ENCODE measurements at places on chromosomes 1 and 21. TPM values are rescaled to one million over a fixed set of nuclear protein-coding genes. Genes with fewer than 3 reads are reported as not detected.

CHIA gene
- total RNA-seq: not detected

TBX19 gene
- total RNA-seq: 2.9 TPM

SAMD13 gene
- total RNA-seq: 2.5 TPM

TDRD5 gene
- total RNA-seq: not detected

BSND gene
- total RNA-seq: not detected

NIBAN1 gene
- 36.6 TPM for total RNA-seq

ELAPOR1 gene
- 0.88 TPM for total RNA-seq

AVPR1B gene
- not detected for total RNA-seq

MLLT11 gene
- 28.8 TPM for total RNA-seq

TMEM222 gene
- 34.8 TPM for total RNA-seq

CD247 gene
- not detected for total RNA-seq

FPGT gene
- total RNA-seq: 6.3 TPM

DCDC2B gene
- not detected for total RNA-seq

IL12RB2 gene
- not detected for total RNA-seq

LIN28A gene
- not detected for total RNA-seq

CNIH3 gene
- total RNA-seq: 0.81 TPM

ACBD6 gene
- 44.2 TPM for total RNA-seq

DNA sequence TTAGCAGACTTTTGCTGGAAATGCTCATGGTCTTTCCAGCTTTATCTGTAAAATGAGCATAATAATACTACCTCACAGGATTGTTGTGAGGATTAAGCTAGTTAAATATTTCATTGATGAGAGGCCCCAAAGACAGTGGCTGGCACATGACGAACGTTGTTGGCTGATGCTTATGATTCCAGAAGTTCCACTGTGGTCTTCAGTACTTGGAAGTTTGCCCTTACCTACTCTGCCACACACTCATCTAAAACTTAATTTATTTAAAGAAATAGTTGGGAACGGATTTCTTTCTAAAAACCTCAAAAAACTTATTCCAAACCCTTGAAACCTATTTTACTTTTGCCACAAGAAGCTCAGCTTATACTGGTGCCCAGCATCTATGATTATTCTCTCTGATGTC lies 170.7 kb downstream of the DHRS3 start:
- DNase-seq: no peak

DNA sequence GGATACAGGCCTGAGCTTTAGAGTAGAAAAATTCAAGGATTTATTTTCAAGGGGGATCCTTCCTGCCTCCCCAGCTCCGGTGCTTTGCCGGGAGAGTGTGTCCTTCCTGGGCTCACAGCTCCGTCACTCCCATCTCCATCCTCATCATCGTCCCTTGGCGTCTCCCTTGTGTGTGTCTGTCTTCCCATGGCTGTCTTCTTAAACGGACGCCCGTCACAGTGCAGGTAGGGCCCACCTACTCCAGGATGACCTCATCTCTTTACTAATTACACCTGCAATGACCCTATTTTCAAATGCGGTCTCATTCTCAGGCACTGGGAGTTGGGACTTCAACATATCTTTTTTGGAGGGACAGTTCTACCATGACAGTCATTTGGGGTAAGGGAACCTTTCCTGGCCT lies 320.3 kb upstream of the C1orf174 start:
- DNase-seq: no peak

DNA sequence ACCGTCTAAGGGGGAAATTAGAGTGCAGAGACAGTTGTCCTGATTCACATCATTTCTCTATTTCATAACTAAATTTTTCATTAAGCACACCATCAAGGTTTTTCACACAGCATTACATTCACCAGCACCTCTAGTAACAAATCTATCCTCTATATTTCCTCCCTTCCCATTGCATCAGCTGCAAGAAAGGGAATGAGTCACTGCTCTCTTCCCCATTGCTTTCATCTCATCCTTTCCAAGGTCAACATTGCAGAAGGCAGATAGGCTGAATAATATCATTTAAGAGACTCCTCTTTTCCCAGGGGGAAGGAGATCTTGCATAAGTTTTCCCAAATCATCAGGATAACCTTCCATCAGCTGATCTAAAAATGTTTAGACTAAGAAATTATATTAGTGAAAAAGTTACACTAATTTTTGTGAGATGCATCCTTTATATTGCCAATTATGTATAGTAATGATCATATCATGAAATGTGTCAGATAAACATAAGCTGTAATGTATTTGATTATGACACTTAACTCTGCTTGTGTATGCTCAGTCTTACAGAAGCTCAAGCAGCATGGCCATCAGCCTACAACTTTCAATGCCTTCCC lies 4.3 kb downstream of the INTS7 start:
- DNase-seq: peak; percentile 64

- DNase-seq: no peak
Measured at GRCh38 chr1:44353604-44354003, 1.5 kb downstream of the ERI3 start.

GRCh38 chr1:52663716-52664115 lies 30.7 kb downstream of the SHISAL2A start:
- DNase-seq: no peak

GRCh38 chr21:14826630-14827029 lies 238.2 kb downstream of the NRIP1 start:
- DNase-seq: no peak

- DNase-seq: peak; percentile 66
Measured at GRCh38 chr1:169003864-169004516, 102.5 kb upstream of the ATP1B1 start.

- no peak for DNase-seq
Measured at GRCh38 chr1:87279966-87280535, 48.6 kb upstream of the LMO4 start.

- no peak for DNase-seq
Measured at GRCh38 chr21:14358775-14359174, 24.2 kb downstream of the HSPA13 start.

DNA sequence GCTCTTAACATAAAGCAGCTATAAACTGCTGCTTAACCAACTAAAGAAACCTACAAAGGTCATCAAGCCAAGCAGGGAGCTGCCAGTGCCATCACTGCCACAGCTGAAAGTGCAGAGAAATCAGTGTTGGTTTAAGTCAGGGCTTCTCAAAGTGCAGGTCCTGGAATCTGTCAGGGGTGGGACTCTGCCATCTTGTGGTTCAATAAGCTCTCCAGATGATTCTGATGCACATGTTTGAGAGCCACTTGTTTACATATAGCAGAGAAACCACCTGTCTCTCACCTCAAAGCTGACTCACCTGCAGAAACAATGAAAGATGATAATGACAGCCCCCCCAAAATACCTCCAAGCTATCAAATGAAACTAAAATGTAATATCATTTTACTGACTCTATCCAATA lies 49.3 kb downstream of the SH3GLB1 start:
- DNase-seq: no peak

- no peak for DNase-seq
Measured at GRCh38 chr21:33824156-33824941, 91.3 kb downstream of the ATP5PO start.

DNA sequence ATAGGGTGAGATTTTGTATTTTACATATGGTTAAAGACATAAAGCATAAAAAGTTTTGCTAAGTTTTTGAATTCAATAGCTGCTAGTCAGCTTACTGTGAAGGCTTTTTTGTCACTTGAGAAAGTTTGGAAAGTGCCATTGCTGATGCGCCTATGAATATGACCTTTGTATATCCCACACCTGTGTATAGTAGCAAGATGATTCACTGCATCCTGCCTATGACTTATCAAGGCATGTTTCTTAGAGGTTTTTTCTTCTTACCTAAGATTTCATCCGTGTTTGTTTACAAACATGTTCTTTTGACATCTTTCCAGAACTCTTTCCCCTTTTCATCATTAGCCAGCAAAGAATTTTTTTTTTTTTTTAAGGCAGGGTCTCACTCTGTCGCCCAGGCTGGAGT lies 51.5 kb downstream of the PRKAA2 start:
- no peak for DNase-seq

DNA sequence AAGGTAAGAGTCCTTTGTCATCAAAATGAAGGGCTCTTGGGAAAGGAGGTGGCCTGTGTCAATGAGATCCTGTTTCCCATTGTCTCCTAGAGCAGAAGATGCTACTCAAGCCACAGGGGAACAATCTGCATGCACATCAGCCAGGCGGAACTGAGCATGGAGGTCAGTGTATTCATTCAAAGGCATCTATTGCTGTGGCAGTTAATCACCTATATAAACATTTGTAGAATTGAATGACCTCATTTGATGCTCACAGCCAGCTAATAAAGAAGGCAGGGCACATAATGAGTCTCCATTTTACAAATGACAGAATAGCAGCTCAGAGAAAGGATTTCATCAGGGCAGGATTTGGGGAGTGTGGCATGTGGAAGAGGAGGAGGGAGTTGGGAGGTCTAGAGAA lies 5.7 kb upstream of the FYB2 start:
- peak; percentile 51 for DNase-seq

- DNase-seq: no peak
Measured at GRCh38 chr1:73801912-73802429, 396.0 kb downstream of the LRRIQ3 start.

DNA sequence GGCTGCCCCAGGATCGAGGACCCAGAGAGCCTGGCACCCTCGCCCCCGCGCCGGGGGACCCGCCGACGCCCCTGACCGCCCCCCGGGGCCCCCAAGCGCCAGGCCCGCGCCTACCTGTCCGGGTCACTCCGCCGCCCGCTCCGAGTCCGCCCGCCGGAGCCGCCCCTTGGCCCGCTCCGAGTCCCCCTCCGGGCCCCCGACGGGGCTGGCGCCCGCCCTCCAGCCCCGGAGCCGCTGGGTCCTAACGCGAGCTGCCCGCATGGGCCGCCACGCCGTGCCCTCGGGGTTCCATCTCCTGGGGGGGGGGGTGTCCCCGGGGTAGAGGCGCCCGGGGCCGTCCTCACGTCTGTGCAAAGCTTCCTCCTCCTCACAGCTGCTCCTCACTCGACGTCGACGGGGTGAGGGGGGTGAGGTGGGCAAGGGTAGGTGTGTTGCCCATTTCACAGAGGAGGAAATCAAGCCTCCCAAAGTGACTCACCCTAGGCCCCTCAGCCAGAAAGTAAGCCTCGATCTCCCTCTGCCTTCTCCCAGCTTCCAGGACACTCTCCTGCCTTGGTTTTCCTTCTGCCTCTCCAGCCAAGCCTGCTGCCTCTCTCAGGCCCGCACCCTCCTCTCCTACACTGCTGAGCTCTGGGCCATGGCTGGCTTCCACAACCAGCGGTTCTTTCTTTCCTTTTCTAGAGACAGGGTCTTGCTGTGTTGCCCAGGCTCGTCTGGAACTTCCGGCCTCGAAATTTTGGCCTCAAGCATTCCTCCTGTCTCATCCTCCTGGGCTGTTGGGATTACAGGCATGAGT lies at the start of gene MFAP2:
Gene MFAP2 (minus strand): TSS at position 148 of the 796 bp plus-strand sequence. CDS start 2,347 bp downstream, outside the sequence.
- DNase-seq: no peak

DNA sequence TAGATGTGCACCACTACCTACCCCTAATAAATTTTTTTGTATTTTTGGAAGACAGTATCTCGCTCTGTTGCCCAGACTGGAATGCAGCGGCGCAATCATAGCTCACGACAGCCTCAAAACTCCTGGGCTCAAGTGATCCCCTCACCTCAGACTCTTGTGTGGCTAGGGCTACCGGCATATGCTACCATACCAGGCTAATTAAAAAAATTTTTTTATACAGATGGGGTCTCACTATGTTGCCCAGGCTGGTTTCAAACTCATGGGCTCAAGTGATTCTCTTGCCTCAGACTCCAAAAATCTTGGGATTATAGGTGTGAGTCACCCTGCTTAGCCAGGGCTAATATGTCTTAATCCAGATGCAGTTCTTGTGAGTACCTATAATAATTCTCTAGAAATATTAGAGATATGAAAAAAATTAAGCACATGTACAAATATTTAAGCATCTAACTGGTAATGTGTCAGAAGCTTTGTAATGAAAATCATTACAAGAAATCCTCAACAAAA lies 9.5 kb downstream of the SORT1 start:
- DNase-seq: no peak

- DNase-seq: no peak
Measured at GRCh38 chr1:206662396-206663092, 22.2 kb upstream of the MAPKAPK2 start.

DNA sequence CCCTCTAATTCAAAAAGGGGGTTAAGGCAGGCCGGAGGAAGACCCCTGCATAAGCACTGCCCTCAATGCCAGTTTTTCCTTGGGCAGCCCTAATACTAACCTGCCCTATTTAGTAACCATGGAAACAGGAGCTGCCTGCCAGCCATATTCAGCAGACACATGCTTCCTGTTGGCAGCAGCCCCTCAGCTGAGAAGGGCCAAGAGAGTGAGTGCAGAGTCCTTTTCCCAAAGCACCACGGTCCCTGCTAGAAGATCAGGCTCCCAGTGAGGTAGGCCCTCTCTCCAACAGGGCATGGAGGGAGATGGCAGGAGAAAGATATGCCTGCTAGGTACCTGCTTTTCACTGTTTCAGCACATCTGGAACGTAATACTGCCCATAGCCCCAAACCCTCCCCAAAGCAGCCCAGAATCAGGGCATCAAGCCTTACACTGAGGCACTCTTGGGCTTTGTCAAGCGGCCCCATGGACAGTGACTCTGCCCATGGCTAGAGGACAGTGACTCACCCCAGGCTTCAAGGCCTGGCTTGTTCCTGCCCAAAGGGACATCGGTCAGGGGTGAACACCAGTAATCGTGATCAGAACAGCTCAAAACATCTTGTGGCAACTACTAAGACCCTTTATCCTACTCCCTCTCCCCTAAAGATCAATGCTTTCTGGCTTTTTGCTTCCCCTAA lies 64.5 kb downstream of the BCAR3 start:
- DNase-seq: peak; percentile 41

GRCh38 chr1:173596097-173596825 lies 6.6 kb downstream of the SLC9C2 start:
- DNase-seq: no peak

DNA sequence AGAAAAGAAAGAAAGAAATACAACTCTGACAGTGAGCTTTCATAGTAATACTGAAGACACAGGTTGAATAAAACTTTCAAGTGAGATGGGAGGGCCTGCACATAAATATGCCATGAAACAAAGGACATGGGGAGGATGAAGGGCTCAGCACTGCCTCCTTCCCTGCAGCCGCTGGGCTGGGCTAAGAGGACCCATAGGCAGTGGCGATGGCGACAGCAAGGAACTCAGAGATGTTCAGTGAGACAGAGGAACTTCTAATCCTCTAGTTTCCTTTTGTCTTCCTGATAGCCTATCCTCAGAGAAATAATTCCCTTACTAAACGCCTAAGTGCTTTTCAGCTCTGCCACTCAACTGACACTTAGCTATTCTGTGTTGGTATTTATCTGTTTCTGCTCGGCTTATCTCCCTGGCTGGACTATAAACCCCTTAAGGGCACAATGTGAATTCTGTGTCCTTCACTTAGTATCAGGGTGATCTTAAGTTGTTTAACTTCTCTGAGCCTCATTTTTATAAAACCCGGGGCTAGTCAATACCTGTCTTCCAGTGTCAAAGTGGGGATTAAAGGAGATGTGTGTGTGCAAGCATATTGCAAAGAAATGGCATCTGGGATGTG lies 24.4 kb upstream of the IER5 start:
- DNase-seq: no peak
